ENCODE measurements at places on chromosomes 12 and 14.

- DNase-seq, result no peak
These were observed 23.6 kb downstream of the PGAM5 start for GRCh38 chr12:132734206-132734605.

- DNase-seq, result no peak
These were observed 5.8 kb downstream of the MON2 start for GRCh38 chr12:62472472-62472871.

GRCh38 chr12:79643821-79644220 is 46.9 kb downstream of the PAWR start:
- no peak for DNase-seq

DNA sequence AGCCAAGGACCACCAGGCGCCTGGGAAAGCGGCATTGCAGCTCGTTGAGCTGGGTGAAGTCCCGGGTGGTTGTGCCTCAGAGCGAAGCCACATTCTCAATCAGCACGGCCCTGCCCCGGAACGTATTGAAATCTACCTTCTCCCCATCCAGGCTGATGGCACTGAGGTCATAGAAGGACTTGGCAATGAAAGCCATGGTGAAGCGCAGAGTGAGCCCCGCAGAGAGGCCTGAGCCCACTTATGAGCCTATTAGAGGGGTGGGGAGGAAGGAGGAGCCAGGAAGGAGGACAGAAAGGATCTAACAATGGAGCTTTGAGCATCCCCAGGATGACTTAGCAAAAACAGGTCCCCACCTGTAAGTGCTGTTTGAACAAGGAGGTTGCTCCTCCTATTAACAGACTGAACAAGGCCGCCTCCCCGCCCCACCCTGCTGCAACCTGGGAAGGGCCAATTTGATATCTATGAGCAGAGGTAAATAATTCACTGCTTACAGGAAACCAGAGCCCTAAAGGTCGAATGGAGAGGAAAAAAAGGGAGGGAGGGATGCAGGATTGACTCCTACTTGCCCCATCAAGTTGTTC is at the start of gene GPX2:
GPX2 (minus strand) TSS at position 215 of the 581 bp plus-strand sequence; CDS start at position 196, 19 bp downstream.
- DNase-seq, result no peak

DNA sequence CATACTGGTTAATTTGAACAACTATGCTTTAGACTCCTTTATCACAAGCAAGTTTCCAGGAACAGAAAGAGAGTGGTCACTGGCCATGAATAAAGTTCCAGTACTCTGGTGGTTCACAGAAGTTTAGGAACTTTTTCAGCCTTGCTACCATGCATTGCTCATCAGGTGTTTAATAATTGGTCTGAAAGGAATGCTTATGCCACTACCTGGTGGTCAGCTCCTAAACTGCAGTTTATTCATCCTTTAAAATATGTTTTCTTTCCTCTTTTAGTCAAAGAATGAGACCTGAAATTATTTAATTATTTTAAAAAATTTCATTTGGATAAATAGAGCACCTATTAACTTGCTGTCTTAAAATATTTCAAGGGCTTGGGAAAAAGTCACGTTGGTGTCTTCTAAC is 260.1 kb upstream of the OR4E1 start:
- DNase-seq, result no peak

All from NCI-H446 (cell line).